Left cardiac atrium (tissue), 4 donors: ENCODE measurements at places on chromosomes 16 and 17. TPM values are rescaled to one million over a fixed set of nuclear protein-coding genes. Genes with fewer than 3 reads are reported as not detected.

GRCh38 chr17:65627108-65627507 is 65.7 kb upstream of the AXIN2 start:
- DNase-seq, result no peak

DNA sequence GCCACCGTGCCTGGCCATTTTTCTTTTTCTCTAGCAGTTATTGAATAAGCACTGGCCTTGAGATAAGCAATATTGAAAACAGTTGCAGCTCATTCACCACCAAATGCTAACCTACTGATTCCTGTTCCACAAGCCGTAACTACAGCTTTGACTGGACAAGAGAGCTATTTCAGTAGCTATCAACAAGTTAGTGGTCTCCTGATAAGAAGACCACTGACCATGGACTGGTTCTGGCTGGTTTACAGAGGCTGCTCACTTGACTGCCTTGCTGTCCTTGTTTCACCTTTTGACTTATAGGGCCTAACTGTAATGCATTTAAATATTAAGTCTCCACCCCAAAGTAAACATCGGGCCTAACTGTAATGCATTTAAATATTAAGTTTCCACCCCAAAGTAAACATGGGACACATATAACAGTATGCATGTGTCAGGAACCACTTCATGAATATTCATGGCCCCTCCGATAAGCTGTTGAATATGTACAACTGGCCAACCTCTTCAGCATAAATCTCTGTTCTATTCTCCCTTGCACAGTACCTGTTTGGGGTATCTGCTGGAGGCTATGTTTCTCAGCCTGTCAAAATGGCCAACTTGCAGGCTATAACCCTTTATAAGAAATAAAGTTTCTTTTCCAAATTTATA is 94.1 kb downstream of the USP32 start:
- DNase-seq, result no peak

DNA sequence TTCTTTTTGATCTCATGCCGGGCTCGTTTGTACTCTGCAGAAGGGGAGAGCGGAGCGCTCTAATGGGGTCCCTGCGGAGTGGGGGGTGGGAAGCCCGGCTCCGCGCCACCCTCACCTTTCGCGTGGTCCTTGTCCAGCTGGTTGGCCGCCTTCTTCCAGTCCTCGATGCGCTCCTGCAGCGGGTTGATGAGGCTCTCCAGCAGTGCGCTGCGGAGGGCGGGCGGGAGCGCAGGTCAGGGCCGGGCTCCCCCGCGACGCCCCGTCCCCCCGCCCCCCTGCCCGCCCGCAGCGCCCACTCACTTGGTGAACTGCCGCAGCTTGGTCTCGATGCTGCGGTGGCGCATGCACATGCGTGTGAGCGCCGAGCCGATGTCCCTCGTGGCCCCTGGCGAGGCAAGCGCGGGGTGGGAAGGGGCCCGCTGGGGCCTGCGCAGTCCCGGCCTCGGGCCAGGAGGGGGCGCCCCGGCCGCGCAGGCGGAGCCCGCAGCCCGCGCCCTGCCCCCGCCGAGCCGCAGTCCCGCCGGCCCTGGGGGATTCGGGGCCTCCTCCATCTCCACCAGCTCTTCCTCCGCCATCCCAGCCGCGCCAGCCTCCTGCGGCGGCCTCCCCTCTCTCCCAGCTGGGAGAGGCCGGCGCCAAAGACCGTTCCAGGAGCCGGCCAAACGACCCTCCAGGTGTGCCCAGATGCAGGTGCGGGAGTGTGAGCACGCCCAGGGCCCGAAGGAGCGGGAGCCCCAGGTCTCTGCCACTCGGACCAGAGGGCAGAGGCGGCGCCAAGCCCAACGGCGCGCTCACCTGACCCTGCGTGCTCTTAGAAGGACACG is 6.0 kb downstream of the MTSS2 start:
- peak; percentile 39 for DNase-seq

- DNase-seq, result no peak
These were observed 2.7 kb downstream of the ACOX1 start for GRCh38 chr17:75976175-75976848.

DNA sequence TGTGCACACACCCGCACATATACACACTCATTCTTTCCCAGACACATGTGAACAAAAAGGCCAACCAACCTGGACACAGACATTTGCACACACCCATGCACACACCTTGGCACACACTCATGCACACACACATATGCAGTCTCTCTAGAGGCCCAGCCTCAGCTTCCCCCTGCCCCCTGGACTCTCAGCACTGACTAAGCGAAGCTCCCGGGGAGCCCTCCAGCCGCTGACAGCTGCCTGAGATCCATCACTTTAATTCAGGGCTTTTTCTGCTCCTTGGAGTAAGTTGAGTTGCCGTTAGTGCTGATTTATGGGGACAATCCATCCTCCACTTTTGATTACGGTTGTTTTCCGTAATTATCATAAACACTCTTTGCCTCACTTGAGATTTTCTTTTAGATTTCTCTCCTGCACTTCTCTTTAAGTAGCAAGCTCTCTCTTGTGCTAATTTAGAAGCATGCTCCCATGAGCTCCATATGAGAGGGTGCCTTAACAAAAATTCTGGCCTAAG is 158.6 kb upstream of the CDC42EP4 start:
- DNase-seq, result no peak

DNA sequence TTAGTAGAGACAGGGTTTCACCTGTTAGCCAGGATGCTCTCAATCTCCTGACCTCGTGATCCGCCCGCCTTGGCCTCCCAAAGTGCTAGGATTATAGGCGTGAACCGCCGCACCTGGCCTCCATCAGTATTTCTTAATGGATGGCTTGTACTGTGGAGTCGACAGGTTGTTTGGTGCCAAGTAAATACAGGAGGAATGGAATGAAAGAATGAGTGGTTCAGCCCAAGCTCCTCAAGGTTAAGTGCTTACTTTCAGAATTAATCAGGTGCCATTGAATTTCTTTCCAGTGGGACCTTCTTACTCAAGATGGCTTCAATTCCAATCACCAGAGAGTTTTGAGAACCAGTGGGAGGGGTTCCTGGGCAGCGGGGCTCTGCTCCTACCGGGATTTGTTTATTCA is 25.0 kb downstream of the ALOX15 start:
- no peak for DNase-seq

DNA sequence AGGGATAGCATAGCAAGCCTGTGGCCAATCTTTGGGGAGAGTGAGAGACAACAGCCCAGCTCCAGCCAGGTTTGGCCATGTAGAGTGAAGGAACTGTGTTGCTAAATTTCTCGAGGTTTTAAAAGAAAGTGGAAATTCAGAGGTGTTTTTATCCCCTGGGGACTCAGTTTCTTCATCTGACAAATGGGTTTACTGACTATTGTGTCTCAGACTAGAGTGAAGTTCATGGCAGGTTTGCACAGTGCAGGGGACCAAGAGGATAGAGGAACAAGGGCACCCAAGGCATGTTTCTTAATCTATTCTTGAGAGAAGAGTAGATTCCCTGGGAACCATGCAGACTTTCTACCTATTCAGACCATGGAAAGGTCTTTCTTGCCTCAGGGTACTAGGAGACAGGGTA is 555.8 kb upstream of the C16orf82 start:
- no peak for DNase-seq

- no peak for DNase-seq
These were observed 1389.4 kb upstream of the GOT2 start for GRCh38 chr16:60123392-60124023.

DNA sequence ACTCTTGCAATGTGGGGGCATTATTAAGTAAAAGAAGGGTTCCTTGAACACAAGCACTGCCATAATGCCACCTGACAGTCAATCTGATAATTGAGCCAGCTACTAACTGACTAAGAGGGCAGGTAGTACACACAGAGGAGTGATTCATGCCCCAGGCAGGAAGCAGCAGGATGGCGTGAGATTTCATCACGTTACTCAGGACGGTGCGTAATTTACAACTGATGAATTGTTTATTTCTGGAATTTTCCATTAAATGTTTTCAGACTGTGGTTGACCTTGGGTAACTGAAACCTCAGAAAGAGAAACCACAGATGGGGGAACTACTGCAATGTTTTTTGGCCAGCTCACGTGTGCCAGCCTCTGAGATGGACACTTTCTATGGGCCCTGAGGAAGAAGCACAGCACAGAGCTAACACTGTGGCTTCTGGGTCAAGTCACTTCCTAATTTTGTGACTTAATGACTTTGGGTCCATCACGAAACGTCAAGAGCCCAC is 46.7 kb downstream of the C17orf67 start:
- DNase-seq, result no peak

- DNase-seq, result no peak
These were observed 100.2 kb downstream of the CMIP start for GRCh38 chr16:81544700-81545271.

DNA sequence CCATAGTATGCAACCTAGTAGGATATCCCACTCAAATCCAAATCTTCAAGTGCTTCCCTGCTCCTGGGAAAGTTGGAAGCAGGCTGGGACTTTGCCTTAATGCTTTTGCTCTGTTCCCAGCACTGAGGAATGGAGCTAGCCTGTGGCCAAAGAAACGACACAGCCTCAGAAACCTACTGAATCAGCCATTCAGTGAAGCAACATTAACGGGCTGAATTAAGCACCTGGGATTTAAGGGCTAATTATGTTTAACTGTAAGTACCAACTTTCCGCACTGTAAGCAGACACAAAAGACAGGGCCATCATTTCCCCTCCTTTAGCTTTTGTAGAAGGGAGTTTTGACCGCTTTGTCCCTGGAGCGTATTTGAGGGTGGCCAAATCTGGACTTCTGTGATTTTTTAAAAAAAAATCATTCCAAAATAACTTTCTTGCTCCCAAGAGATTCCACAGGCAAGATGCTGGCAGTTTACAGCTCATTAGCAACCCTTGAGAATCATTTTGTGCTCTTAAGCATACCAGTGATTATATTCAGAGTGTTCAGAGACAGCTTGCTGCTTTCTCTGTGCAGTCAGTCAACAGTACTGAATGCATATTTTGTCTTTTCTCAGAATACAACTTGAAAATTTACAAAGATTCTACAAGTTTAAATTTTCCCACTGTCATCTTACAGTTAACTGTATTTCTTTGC is 17.6 kb upstream of the NOL11 start:
- no peak for DNase-seq

GRCh38 chr17:55259684-55260111 is 5.1 kb upstream of the HLF start:
- no peak for DNase-seq

- DNase-seq, result peak; percentile 74
These were observed at the start of gene HS3ST2 for GRCh38 chr16:22813948-22814710. TSS of gene HS3ST2 (plus strand) at chr16:22814162. CDS start at chr16:22814611, 449 bp downstream.

- no peak for DNase-seq
These were observed 18.8 kb downstream of the FOXF1 start for GRCh38 chr16:86529160-86529559.

- DNase-seq, result no peak
These were observed 236.8 kb downstream of the IRX3 start for GRCh38 chr16:54049591-54050458.

DNA sequence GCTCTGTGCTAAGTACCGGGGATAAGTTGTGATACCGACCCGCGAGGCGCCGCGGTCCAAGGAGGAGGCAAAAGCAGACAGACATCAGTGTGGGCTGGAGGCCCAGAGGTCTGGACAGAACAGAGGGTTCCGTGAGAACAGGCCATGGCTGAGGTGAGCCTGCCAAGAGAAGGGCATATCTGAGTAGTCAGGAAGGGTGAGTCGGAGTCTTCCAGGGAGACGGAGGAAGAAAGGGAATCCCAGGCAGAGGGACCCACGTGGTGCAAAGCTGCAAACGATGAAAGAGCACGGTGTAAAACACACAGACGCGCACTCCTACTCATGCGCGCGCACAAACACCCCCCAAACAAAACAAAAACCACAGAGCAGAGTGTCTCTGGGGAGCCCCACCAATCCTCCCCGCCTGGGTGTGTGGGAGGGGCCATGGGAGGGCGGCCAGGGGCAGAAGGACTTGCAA is 18.1 kb downstream of the RHBDL3 start:
- DNase-seq, result no peak

DNA sequence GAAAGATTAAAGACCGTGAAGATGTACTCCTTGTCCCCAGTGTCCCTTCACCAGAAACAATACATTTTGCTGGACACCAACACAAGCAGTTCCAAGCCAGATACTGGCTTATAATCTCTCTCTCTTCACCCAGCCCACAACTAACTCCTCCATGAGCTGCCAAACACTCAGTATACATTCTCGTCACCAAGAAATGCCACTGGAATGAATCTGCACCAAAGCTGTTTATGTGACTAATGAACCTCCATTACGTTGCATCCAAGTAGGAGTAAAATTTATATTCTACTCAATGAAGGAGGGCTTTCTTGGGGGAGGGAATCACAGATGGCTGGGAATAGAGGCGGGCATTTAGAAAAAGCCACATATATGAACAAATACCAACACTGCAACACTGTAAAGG is 20.9 kb upstream of the SOX9 start:
- DNase-seq, result no peak

GRCh38 chr16:4960579-4960978 is 2.4 kb downstream of the SEC14L5 start:
- DNase-seq, result no peak

DNA sequence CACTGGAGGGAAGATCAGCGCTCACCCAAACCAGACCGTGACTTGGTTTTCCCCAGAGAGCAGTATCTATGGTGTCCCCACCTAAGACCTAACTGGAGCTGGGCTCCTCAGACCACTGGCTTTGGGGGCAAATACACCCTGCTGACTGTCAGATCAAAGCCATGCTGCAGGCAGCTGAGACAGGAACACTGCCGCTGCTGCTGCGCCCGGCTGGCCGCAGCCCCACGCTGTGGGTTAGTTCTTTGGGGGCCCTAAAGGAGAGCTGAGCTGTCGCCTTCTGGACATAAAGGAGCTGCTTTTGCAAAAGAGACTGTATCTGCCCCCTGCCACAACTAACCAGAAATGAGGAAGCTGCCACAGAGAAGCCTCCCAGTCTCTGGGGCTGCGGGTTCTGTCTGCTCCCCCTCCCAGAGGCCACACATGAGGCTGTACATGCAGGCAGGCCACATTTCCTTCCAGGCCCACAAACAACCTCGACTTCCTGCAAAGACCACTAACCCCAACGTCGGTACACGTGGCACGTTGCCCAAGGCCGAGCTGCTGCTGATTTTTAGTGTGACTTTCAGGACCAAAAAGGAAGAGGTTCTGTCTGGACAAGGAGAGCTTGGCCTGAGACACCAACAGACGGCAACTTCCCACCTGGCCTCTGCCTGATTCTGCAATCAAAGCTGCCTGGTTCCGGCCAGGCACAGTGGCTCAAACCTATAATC is 18.2 kb upstream of the ABR start:
- peak; percentile 66 for DNase-seq

GRCh38 chr17:65055280-65055707 is 1.2 kb downstream of the GNA13 start:
- no peak for DNase-seq

GRCh38 chr17:66085221-66085620 is 106.7 kb downstream of the CEP112 start:
- no peak for DNase-seq

The CHST5 gene
- not detected for total RNA-seq

The CXCL16 gene
- total RNA-seq, result 6.5 TPM

The BRIP1 gene
- total RNA-seq, result 0.77 TPM

The MEAK7 gene
- 6.7 TPM for total RNA-seq

The CA5A gene
- not detected for total RNA-seq

The SKAP1 gene
- 0.31 TPM for total RNA-seq
